ENCODE measurements at places on chromosomes 16 and 17. TPM values are rescaled to one million over a fixed set of nuclear protein-coding genes. Genes with fewer than 3 reads are reported as not detected.

- no peak overlapping the region for H3K27ac ChIP-seq
- H3K36me3 ChIP-seq = peaks cover 2% of the 10 kb centered on the region
- H3K4me1 ChIP-seq = peaks cover 8% of the 10 kb centered on the region
- DNase-seq = no peak
- no peak overlapping the region for H3K4me3 ChIP-seq
Measured at GRCh38 chr16:366476-366875, 3.9 kb downstream of the MRPL28 start.

DNA sequence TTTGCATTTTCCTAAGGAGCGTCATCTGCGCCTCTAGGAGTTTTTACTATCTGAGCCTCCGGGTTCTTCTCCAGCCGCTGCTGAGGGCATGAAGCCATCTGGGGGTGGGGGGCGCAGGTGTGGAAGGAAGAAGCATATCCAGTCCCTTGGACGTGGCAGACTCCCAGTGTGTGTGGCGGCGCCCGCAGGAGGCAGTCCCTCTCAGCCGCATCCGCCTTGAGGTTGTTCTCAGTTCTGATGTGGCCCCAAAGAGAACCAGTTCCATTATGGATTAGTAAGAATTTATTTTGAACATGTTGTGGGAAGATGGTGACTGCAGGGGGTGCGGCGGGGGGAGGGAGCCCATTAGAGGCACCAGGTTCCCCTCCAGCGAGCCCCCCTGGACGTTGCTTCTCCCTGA is 100.2 kb downstream of the SEC14L1 start:
- DNase-seq = no peak
- no peaks in the 10 kb centered on the region for H3K36me3 ChIP-seq
- no peaks in the 10 kb centered on the region for H3K27me3 ChIP-seq
- H3K4me3 ChIP-seq = no peak overlapping the region
- peaks cover 3% of the 10 kb centered on the region for H3K4me1 ChIP-seq

GRCh38 chr17:47810200-47810821 is 11.3 kb downstream of the OSBPL7 start:
- no peaks in the 10 kb centered on the region for H3K27me3 ChIP-seq
- peak overlapping the region; percentile 52 for H3K27ac ChIP-seq
- H3K4me1 ChIP-seq = no peaks in the 10 kb centered on the region
- no peak overlapping the region for H3K4me3 ChIP-seq

- H3K4me1 ChIP-seq = no peaks in the 10 kb centered on the region
- no peaks in the 10 kb centered on the region for H3K36me3 ChIP-seq
- H3K27me3 ChIP-seq = no peaks in the 10 kb centered on the region
- H3K4me3 ChIP-seq = no peak overlapping the region
Measured at GRCh38 chr16:52805559-52806168, 247.0 kb downstream of the CHD9NB start.

STH gene
- polyA plus RNA-seq = not detected

SGCA gene
- polyA plus RNA-seq = not detected

DNA sequence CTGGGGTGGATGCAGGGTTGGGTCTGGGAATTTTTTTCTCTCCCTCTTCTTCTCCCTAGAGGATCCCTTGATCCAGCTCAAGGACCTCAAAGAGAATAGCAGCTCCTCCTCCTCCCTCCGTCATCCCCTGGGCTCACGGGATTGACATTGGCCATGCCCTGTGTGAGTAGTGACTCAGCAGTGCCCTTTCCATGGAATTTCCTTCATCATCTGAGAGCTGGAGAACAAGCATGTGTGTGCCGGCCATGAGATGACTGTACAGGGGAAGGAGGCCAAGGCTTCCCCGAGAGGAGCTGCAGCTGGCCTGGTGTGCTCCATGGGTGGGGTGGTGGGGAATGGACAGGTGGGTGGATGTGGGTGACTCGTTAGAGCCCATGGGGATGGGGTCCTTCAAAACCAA is 8.9 kb upstream of the WSCD1 start:
- H3K4me3 ChIP-seq = no peak overlapping the region
- H3K27ac ChIP-seq = no peak overlapping the region
- peaks cover 44% of the 10 kb centered on the region for H3K27me3 ChIP-seq
- DNase-seq = no peak

- no peaks in the 10 kb centered on the region for H3K27me3 ChIP-seq
- no peak overlapping the region for H3K27ac ChIP-seq
- peaks cover 10% of the 10 kb centered on the region for H3K36me3 ChIP-seq
- H3K4me1 ChIP-seq = no peaks in the 10 kb centered on the region
- no peak for DNase-seq
- H3K4me3 ChIP-seq = no peak overlapping the region
Measured at GRCh38 chr16:89749637-89750036, 28.3 kb downstream of the ZNF276 start.

KRTAP3-2 gene
- not detected for polyA plus RNA-seq

PRDM7 gene
- not detected for polyA plus RNA-seq
